ENCODE measurements at places on chromosomes 12 and 14. TPM values are rescaled to one million over a fixed set of nuclear protein-coding genes. Genes with fewer than 3 reads are reported as not detected.

- DNase-seq = no peak
These were observed 36.0 kb upstream of the PPP4R3A start for GRCh38 chr14:91545946-91546716.

- DNase-seq = no peak
These were observed 109.0 kb downstream of the GPATCH2L start for GRCh38 chr14:76260749-76261148.

HHIPL1 gene
- total RNA-seq = 0.86 TPM

GRCh38 chr14:31139301-31139847 is 68.2 kb downstream of the HECTD1 start:
- no peak for DNase-seq

- no peak for DNase-seq
These were observed 27.5 kb upstream of the JPH4 start for GRCh38 chr14:23605931-23606585.

GRCh38 chr12:70227911-70228310 is 15.3 kb upstream of the CNOT2 start:
- DNase-seq = no peak

ERP27 gene
- 0.42 TPM for total RNA-seq

SERPINA12 gene
- not detected for total RNA-seq
